ENCODE measurements at places on chromosomes 2 and 18.

- no peaks in the 10 kb centered on the region for H3K36me3 ChIP-seq
- DNase-seq, result peak; percentile 4
- no peaks in the 10 kb centered on the region for H3K27me3 ChIP-seq
- H3K4me3 ChIP-seq, result no peak overlapping the region
These were observed 127.3 kb downstream of the PRKCE start for GRCh38 chr2:45778720-45779171.

DNA sequence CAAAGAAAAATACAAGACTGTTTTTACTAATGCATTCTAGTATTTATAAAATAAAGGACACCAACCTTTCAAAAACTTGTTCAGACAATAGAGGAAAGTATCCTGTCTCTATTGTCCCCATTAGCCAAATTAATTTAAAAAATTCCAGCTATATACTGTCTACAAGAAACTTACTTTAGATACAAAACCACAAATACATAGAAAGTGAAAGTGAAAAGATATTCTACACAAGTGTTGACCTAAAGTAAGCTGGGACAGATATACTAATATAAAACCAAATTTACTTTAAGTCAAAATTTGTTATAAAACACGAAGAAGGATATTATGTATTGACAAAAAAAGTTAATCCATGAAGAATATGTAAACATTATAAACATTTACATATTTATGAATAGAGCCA lies 893.3 kb upstream of the TMEFF2 start:
- H3K27ac ChIP-seq, result no peak overlapping the region
- H3K4me1 ChIP-seq, result no peaks in the 10 kb centered on the region
- H3K4me3 ChIP-seq, result no peak overlapping the region
- H3K27me3 ChIP-seq, result no peaks in the 10 kb centered on the region
- H3K36me3 ChIP-seq, result no peaks in the 10 kb centered on the region

DNA sequence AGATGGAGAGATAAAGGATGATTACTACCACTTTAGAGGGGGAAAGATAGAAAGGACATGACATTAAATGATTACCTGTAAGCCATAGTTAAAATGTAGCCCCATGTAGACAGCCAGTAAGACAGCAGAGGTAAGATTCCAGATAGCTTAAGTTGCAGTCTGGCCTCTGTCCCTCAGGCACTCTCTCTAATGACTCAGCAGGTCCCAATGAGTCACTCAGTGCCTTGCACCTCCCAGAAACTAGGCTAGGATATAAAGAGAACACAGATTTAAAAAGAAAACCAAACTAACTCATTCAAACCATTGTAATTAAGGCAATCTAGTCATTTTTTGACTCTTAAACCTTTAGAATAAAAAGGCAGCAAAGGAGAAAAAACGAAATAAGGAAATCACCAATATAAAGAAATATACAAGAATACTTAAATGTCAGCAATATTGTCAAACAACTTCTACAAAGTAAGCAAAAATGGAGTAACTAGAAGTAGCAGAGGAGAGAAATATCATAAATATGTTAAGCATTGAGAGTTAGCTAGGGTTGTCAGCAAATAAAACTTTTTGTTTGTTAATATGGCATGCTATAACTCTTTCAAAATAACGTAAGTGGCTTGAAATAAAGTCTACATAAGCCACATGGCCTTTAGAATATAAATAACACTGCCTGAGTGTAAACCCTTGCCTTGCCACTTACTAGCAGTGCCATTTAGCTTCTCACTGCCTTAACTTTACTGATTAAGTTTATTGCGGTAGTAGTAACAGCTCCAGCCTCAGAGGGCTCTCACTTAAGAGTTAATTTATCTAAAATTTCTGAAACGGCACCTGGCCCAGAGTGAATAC lies 48.5 kb downstream of the SOCS6 start:
- no peaks in the 10 kb centered on the region for H3K27me3 ChIP-seq
- DNase-seq, result no peak
- peak overlapping the region; percentile 46 for H3K27ac ChIP-seq
- H3K4me3 ChIP-seq, result no peak overlapping the region

DNA sequence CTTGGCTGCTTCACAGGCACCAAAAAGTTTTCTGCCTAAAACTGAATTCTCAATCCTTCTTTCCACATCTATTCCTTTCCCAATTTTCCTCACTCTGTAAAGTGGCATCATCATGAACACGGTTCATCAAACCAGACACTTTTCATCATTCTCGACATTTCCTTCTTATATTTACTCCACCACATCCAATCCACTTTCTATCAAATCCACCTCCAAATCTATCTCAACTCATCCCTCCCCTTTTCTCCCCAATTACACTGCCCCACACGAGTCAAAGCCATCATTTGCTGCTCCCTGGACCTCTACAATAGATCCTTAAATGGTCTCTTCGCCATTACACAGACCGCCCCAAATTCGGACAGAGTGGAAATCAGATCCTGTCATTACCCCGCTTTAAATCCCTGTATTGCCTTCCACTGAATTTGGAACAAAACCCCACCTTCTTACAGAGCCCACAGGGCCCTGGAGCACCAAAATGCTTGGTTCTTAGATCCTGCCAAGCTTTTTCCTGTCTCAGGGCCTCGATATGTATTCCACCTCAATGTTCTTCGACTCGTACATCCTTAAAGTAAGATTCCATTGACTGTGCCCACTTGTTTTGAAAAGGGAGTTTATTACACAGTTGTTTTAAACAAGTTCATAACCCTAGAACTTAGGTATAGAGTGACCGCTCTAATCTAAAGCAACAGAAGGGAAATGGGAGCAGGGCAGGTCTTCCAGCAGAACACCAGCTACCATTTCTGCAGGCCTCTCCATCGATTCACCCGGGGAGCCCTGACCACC lies 856 bp downstream of the ACAA2 start:
- H3K4me1 ChIP-seq, result peaks cover 17% of the 10 kb centered on the region
- H3K27me3 ChIP-seq, result no peaks in the 10 kb centered on the region
- no peaks in the 10 kb centered on the region for H3K36me3 ChIP-seq
- H3K27ac ChIP-seq, result peak overlapping the region; percentile 99

- no peak for DNase-seq
- H3K4me1 ChIP-seq, result no peaks in the 10 kb centered on the region
- no peak overlapping the region for H3K27ac ChIP-seq
These were observed 28.5 kb downstream of the SEMA4F start for GRCh38 chr2:74682501-74682900.

- peaks cover 7% of the 10 kb centered on the region for H3K36me3 ChIP-seq
- no peaks in the 10 kb centered on the region for H3K27me3 ChIP-seq
These were observed 749 bp upstream of the PTMA start for GRCh38 chr2:231707625-231707926.

GRCh38 chr2:183204397-183204796 lies 80.2 kb downstream of the NUP35 start:
- H3K4me1 ChIP-seq, result no peaks in the 10 kb centered on the region
- H3K4me3 ChIP-seq, result no peak overlapping the region
- no peaks in the 10 kb centered on the region for H3K36me3 ChIP-seq
- no peak for DNase-seq

DNA sequence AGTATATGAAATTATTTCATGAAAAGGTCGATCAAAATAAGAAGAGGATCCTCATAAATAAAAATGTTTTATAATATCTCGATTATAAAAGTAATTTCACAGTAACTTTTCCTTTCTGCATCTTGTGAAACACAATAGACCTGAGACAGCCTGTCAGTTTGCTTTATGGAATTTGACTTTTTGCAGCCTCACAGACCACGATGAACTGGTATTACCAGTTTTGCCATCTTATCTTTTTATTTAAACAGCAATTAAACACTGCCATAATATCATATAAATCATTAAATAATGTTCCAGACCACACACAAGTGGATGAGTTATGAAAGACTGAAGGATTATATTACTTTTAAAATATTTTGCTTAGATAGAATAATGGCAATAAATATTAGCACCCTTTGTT lies 10.7 kb upstream of the GALNT3 start:
- no peak overlapping the region for H3K4me3 ChIP-seq
- no peaks in the 10 kb centered on the region for H3K4me1 ChIP-seq
- no peak overlapping the region for H3K27ac ChIP-seq
- H3K27me3 ChIP-seq, result no peaks in the 10 kb centered on the region
- H3K36me3 ChIP-seq, result no peaks in the 10 kb centered on the region
- no peak for DNase-seq

- H3K27me3 ChIP-seq, result no peaks in the 10 kb centered on the region
- H3K27ac ChIP-seq, result no peak overlapping the region
- DNase-seq, result no peak
- no peaks in the 10 kb centered on the region for H3K4me1 ChIP-seq
- no peak overlapping the region for H3K4me3 ChIP-seq
- no peaks in the 10 kb centered on the region for H3K36me3 ChIP-seq
These were observed 12.4 kb downstream of the PTPN4 start for GRCh38 chr2:119772128-119772527.

GRCh38 chr2:199228887-199229819 lies 228.6 kb downstream of the SATB2 start:
- no peaks in the 10 kb centered on the region for H3K27me3 ChIP-seq
- H3K4me3 ChIP-seq, result no peak overlapping the region
- no peaks in the 10 kb centered on the region for H3K4me1 ChIP-seq
- no peaks in the 10 kb centered on the region for H3K36me3 ChIP-seq

- no peak for DNase-seq
- no peaks in the 10 kb centered on the region for H3K27me3 ChIP-seq
- H3K36me3 ChIP-seq, result no peaks in the 10 kb centered on the region
- H3K4me1 ChIP-seq, result no peaks in the 10 kb centered on the region
- H3K4me3 ChIP-seq, result no peak overlapping the region
These were observed 764.3 kb downstream of the METTL4 start for GRCh38 chr18:1806884-1807615.

DNA sequence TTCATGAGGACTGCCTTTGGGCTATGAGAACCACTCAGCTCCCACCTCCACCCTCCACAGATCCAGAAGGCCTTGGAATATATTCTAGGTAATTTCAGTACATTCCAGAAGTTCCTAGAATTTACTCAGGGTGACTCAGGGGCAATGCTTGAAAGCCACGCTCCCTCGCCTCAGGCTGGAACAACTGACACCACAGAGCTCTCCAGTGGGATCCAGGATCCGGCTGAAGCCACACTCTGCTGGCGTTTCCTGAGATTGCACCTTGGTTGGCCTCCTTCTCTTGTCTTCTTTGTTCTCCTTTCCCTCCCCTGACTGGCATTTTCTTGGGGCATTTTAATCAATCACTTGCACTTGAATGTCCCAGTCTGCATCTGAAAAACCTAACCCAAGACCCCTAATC lies 92.6 kb upstream of the KCNE4 start:
- no peaks in the 10 kb centered on the region for H3K27me3 ChIP-seq
- H3K27ac ChIP-seq, result no peak overlapping the region
- no peaks in the 10 kb centered on the region for H3K36me3 ChIP-seq
- H3K4me3 ChIP-seq, result no peak overlapping the region

GRCh38 chr18:10244341-10244740 lies 210.1 kb upstream of the APCDD1 start:
- H3K27ac ChIP-seq, result no peak overlapping the region

GRCh38 chr2:231707927-231708772 lies at the start of gene PTMA:
TSS of gene PTMA (plus strand) at chr2:231708525. CDS start at chr2:231708707, 182 bp downstream.
- DNase-seq, result peak; percentile 97
- H3K4me1 ChIP-seq, result peaks cover 26% of the 10 kb centered on the region
- peak within 1 kb of the TSS; percentile 93 for H3K4me3 ChIP-seq
- H3K36me3 ChIP-seq, result peaks cover 18% of the 10 kb centered on the region
- H3K27ac ChIP-seq, result peak within 1 kb of the TSS; percentile 100
- H3K27me3 ChIP-seq, result no peaks in the 10 kb centered on the region

- H3K27me3 ChIP-seq, result no peaks in the 10 kb centered on the region
- no peaks in the 10 kb centered on the region for H3K4me1 ChIP-seq
- no peak for DNase-seq
- no peak overlapping the region for H3K27ac ChIP-seq
- no peak overlapping the region for H3K4me3 ChIP-seq
- H3K36me3 ChIP-seq, result no peaks in the 10 kb centered on the region
These were observed 214.9 kb upstream of the SPRED2 start for GRCh38 chr2:65647249-65647842.

- peaks cover 12% of the 10 kb centered on the region for H3K4me1 ChIP-seq
- H3K36me3 ChIP-seq, result no peaks in the 10 kb centered on the region
- no peaks in the 10 kb centered on the region for H3K27me3 ChIP-seq
- peak overlapping the region; percentile 99 for H3K27ac ChIP-seq
These were observed 708 bp upstream of the MALT1 start for GRCh38 chr18:58670404-58671110.

- no peaks in the 10 kb centered on the region for H3K27me3 ChIP-seq
- no peak overlapping the region for H3K4me3 ChIP-seq
These were observed 90.0 kb downstream of the CDH2 start for GRCh38 chr18:28086670-28087552.

- H3K27ac ChIP-seq, result no peak overlapping the region
- no peaks in the 10 kb centered on the region for H3K27me3 ChIP-seq
- no peak overlapping the region for H3K4me3 ChIP-seq
These were observed 60.1 kb upstream of the ACTR3 start for GRCh38 chr2:113829761-113830160.

DNA sequence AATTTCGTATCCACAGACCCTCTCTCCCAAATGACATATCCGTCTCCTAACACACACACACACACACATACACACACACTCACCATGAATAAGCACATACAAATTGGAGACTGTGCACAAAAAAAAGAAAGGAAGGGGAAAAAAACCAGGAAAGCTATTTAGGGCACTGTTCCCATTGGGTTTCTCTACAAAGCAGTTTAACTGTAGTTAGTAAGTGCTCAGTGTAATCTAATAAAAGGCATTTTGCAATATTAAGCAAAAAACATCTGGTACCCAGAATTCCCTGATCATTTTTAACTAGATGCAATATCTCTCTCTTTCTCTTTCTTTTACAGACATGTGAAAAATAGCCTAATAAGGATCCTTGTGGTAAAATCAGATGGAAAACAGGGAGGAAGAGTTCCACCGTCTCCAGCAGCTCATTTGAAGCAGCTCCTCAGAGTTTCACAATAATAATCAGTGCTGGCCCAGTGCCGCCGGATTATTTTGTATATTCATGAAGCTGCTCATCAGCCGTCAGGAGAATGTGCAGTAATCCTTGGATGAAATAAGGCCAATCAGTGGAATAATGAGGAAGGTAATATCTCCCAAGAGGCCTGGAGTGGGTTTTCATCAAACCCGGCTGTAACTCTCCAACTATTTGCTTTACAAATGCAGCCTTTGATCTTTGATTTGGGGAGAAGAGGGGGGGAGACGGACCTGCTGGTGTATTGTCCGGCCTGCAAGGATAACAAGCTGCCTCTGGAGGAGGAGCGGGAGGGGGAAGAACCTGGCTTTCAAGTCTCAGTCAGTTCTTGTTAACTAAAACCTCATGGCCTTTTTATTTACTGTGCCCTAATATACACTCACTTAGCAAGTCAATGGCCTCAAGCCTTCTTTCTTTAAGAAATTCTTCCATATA lies 227.6 kb upstream of the SMIM21 start:
- DNase-seq, result no peak
- no peak overlapping the region for H3K4me3 ChIP-seq
- no peaks in the 10 kb centered on the region for H3K36me3 ChIP-seq
- no peaks in the 10 kb centered on the region for H3K4me1 ChIP-seq

DNA sequence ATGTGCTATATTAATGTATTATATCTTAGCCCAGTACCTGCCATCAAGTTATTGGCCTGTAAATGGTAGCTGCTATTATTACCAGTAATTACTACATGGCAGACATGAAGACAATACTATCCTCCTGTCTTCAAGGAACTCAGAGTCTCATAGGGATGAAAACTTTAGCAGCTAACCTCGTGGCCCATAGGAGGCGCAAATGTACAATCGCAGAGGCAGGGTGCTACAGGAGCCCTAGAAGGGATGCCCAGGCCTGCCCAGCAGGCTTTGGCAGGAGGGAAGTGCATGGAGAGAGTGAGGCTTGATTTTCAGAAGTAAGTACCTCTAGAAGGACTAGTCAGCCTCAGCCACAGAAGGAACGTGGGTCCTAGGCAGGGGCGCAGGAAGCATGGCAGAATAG lies 44.7 kb upstream of the KIDINS220 start:
- H3K4me3 ChIP-seq, result no peak overlapping the region
- H3K27me3 ChIP-seq, result no peaks in the 10 kb centered on the region
- H3K36me3 ChIP-seq, result peaks cover 53% of the 10 kb centered on the region
- H3K4me1 ChIP-seq, result no peaks in the 10 kb centered on the region
